Stimulated activated CD4-positive, alpha-beta T cell treated with anti-CD3 and anti-CD28 coated beads, Interleukin-1b, Interleukin-23, amount 100 ng/mL, for 48 hours (primary cell): ENCODE measurements at places on chromosomes 1 and 21.

GRCh38 chr1:55444667-55445066, 229.5 kb upstream of the USP24 start:
- DNase-seq = no peak

DNA sequence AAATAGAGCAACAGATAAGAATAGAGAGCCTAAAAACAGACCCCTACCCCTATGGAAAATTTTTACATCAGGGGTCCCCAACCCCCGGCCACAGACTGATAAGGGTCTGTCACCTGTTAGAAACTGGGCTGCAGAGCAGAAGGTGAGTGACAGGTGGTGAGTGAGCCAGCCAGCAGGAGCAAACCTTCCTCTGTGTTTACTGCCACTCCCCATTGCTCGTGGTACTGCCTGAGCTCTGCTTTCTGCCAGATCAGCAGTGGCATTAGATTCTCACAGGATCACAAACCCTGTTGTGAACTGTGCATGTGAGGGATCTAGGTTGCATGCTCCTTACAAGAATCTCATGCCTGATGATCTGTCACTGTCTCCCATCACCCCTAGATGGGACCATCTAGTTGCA, 174.1 kb downstream of the FOXD2 start:
- DNase-seq = no peak

DNA sequence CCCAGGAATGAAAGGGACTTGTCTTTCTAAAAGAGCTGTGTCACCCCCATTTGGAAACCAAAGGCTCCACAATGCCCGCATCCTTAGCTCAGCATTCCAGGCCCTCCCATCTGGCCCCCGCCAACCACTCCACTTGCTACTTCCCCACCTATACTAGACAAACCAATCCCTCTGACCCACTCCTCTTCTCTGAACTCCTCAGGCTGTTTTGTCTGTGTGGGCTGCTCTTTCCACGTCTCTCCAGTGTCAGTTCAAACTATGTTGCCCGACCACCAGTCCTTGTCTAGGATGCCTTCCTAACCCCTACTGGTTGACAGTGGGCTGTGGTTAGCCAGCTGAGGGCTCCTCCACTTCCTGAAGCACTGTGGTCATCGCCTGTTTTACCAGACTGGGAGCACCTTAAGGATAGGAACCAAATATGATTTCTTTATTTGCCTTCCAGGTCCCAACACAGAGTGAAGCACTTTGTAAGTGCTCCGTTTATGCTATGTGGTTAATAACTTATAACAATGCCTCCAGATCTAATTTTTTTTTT, 8.1 kb upstream of the COA7 start:
- no peak for DNase-seq

DNA sequence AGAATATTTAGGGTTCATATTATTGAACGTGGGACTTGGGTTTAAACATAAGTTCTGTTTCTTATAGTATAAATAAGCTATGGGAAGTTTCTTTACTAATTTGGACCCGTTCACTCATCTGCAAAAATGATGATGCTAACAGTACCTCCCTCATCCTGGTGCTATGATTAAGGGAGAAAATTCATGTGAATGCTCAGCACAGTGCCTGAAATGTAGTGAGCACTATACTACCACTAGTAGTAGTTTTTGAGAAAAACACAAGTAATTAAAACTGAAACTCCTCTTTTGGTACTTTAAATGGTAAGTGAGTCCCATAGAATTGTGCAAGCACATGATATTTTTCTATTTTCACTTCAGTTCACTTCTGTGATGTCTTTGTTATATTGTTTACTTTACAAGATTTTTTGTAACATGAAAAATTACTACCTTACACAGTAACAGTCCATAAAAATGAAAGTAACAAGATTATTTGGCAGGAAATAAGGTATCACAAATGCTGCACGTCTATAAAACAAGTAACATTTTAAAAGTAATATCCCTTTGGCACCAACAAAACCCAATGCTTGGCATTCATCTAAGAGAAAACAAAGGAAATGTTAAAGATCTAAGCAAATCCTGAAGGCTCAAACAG, 11.3 kb upstream of the PTPRC start:
- DNase-seq = no peak

DNA sequence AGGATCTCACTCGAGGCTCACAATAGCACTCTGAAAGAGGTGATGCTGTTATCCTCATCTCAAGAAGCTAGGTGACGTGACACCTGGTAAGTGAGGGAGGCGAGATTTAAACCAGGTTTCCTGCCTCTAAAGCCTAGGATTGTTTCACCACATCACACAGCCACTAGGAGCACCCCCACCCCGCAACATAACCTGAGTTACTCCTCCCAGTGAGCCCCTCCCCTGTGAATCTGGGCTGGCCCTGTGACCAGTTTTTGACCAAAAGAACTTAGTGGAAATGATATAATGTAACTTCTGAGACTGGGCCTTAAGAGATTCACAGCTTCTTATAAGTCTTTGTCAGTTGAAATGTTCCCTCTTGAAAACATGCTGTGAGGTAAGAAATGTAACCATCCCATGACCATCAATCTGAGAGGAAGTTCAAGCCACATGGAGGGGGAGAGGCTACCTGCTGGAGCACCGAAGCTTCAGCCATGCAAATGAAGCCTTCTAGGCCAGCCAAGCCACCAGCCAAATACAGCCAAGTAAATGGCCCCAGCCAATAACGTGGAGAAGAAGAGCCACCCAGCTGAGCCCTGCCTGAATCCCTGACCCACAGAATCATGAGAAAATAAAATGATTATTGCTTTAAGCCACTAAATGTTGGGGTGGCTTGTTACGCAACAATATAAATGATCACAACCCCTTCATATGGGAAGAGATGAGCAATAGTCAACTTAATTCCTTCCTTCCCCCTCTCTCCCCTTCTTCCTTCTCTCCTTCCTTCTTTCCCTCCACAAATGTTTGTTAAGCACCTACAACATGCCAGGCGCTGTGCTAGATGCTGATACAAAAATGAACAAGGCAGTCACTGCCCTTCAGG, 61.0 kb upstream of the FAM20B start:
- DNase-seq = no peak

GRCh38 chr1:31306278-31306677, 9.4 kb downstream of the ZCCHC17 start:
- no peak for DNase-seq

DNA sequence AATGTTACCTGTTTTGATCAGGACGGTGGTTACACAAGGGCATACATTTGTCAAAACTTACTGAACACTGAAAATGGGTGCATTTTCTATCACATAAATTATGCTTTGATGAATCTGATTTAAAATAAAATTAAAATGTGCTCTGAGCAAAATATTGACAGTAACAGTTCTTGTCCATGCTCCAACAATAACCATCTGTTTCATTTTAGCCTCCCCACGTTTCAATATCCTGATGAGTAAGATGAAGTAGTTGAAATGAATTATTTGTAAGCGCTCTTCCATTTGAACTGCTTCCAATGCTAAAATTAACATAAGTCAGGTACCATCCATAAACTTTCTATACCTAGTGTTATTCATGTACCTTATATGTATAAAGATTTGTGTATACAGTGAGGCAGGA, 365.4 kb downstream of the LTN1 start:
- DNase-seq = no peak

DNA sequence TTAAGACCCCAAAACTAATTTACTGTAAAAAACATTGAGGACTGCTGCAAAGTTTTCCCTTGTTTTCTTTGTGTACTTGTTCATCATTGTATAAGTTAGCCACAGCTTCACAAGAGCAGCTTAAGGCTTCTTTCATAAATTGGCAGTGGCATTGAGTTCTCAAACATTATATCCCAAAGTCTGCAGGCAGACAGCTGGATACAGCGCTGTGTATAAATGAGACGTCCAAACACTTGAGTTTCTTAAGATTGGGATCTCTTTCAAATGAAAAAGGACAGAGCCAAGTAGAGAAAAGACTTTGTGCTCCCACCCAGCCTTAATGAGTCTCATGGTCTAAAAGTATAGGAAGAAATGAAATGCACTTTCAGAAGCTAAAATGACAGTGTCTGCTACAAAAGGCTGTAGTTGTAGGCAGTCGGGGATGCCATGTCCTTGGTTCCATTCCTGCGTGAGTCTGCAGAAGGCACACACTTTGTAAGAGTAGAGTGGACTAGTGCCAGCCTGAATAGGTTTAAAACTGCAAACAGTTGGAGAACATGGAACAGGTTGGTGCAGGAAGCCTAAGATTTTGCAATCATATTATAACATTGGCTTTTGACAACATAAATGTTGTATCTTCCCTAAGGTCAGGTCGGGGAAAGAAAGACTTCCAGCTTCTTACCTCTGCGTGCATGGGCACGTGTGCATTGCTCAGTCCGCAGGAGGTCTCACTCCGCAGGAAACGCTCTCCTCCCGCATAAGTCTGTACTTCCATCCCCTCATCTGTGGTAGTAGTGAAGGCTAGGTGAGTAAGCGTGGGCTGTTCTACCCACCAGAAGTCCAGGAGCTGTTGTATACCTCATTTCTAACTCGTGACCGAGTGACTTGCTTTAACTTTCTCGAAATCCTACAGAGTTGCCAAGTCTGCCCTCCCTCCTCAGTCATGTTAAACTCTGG, 94.4 kb downstream of the CD247 start:
- no peak for DNase-seq

DNA sequence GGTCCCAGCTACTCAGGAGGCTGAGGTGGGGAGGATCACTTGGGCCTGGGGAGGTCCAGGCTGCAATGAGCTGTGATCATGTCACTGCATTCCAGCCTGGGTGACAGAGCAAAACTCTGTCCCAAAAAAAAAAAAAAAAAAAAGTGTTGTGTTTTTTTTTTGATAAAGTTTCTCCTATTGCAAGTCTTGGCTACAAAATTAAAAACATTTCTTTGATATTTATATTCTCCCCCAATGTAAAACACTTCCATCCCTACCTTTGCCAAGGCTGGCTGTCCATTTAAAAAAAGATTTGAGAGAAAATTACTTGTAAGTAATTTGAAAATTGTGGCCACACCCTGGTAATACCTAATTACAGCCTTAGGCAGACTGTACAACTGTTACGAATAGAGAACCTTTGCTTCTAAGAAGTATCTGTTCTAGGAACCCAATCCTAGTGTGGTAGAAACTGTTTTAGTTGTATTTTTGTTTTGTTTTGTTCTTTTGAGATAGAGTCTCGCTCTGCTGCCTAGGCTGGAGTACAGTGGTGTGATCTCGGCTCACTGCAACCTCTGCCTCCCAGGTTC, 11.2 kb downstream of the ZNF436 start:
- DNase-seq = no peak

DNA sequence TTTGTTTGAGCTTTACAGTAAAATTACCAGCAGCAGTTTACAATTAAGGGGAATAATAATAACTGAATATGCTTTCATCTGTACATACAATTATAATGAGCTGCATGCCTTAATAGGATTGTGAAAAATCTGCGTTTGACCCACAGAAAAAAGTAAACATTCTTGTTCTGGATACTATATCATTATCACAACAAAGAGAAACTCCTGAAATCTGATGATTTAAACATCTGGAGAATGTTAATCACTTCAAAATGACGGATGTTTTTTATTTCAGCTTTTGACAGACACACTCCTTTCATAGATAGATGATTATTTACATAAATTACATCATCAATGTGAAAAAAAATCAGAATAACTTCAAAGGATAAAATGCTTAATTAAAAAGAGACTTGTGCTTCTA, 58.5 kb downstream of the TYW3 start:
- DNase-seq = no peak

GRCh38 chr21:44477131-44477530, 21.8 kb downstream of the LRRC3 start:
- no peak for DNase-seq

DNA sequence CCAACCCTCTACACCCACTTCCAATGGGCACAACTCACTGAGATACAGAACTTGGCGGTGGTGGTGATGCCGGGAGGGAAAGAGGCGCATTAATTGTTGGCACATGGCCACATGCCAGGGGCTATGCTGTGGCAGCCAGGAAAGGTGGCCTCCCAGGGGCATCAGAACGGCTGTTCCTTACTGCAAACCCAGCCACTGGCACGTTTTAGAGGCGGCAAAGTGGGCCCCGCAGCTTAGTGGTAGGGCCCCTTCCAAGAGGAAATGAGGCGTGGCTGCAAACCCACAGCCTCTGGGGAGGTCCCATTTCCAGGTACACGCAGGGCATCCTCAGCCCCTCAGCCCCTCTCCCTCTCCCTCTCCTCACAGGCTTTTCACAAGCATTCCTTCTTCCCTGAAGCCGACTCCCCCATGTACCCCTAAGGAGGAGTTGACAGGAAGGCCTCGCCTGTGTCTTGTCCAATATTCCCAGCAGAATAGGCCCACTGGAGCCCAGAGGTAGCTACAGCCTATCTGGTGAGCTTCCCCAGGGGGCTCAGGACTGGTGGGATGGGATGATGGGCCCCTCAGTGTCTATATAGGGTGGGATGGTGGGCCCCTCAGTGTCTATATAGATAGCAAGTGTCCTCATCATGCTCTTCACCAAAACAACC, 166.2 kb downstream of the CLIC6 start:
- no peak for DNase-seq

DNA sequence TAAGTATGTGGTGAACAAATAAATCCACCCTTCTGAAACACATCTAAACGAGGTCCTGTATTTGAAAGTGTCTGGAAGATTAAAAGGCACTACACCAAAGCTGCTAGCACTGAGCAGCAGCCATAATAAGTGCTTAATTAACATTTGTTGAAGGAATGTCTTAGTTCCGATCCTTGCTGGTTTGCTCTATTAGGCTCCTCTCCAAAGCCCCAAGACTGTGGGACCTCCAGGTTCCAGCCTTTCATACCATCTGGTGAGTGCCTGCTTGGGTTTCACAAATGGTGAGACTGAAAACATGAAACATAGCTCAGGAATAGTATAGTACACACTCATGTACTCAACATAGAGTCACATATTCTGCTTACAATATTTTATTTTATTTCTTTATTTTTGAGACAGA, 640 bp upstream of the CYP2J2 start:
- DNase-seq = no peak

- DNase-seq = peak; percentile 19
Observed at GRCh38 chr1:19179597-19180264, 30.3 kb downstream of the UBR4 start.

DNA sequence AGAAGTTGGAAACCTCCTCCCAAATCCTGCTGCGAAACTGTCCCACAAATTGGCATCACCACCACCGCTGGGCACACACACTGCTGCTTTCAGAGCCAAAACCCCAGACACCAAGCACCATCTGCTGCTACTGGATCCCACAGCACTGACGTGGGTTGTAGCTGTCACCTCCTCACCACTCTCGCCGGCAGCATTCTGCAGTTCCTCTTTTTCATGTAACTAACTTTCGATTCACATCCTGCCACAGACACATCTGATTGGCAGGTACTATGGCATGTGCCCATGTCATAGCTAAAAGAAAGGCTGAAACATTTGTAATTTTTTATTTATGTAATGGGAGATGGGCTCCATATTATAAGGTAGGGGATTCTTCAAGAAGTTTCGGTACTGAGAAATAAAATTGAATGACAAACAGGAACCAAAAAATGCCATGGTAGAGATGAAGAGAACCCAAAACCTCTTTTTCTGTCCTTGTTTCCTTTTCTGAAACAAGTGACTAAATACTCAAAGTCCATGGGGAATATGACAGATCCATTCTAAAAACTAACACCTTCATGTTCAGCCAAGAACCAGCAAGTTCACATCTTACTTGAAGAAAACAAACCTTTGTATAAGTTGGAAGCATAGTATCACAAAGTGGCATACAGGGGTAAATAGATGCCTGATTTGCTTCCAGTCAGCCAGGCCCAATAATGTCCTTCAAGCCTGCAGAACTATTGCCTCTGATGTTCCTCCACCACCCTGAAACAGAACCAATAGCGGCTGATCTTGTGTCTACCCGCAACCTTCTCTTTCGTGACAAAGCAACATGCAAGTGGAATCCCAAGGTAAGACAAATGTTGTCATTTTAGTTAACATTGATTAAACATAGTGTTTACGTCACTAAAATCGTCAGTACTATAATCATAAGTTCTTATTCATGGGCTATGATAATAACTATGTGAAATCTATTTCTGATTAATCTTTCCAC, 26.6 kb upstream of the RGS13 start:
- DNase-seq = peak; percentile 57
